Astrocyte of the spinal cord (primary cell): ENCODE measurements at places on chromosomes 1 and 21.

DNA sequence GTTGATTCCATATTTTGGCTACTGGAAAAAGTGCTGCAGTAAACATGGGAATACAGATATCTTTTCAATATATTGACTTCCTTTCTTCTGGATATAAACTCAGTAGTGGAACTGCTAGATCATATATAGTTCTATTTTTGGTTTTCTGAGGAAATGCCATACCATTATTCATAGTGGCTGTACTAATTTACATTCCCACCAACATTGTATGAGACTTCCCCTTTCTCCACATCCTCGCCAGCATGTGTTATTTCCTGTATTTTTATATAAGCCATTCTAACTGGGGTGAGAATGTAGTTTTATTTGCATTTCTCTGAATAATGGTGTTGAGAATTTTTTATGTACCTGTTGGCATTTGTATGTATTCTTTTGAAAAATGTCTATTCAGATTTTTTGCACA lies 385.2 kb downstream of the NUF2 start:
- DNase-seq, result no peak

DNA sequence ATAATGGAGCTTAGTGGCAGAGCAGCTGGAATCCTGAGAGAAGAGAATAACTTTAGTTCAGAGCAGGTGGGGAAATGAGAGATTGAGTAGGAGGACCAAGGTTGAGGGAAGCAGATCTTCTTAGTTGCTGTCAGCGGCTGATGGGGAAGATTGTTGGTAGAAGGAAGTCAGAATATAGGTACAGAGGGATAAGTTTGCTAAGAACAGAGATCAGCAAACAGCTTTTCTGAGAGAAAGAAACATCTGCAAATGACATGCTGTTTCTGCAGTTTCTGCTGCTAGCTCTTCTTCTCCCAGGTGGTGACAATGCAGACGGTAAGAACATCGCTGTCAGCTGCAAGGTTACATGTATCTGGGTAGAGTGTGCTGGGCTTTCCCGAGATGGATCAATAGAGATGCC lies at the start of gene CD1C:
TSS of gene CD1C (plus strand) at position 113 of the 400 bp plus-strand sequence. CDS start at position 255, 142 bp downstream.
- DNase-seq, result no peak

DNA sequence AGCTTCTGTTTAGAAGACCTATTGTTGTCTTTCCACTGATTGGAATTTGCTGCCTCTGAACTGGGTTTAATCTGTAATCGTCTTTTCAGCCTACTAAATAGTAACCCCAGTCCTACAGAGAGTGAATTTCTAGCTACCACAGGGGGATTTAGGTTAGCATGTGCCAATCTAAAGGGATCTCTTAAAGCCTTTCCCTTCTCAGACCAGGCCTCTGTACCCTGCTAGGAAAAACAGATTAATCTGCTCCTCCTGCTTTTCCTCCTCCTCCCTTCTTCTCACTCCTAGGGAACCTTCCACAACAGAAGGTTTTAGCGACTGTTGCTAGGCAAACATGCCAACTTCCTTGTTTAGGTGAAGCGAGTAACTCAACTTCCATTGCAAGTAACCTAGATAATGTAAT lies 1.3 kb upstream of the RC3H1 start:
- peak; percentile 48 for DNase-seq

- no peak for DNase-seq
Measured at GRCh38 chr1:12458571-12458970, 159.4 kb downstream of the DHRS3 start.

GRCh38 chr1:34270181-34270580 lies 93.5 kb downstream of the C1orf94 start:
- DNase-seq, result no peak

GRCh38 chr1:31366796-31367195 lies 6.1 kb downstream of the FABP3 start:
- no peak for DNase-seq

- DNase-seq, result no peak
Measured at GRCh38 chr1:102470767-102471166, 474.0 kb upstream of the OLFM3 start.

- DNase-seq, result no peak
Measured at GRCh38 chr1:97743129-97743528, 177.7 kb downstream of the DPYD start.

GRCh38 chr1:6727535-6727934 lies 25.9 kb upstream of the DNAJC11 start:
- peak; percentile 52 for DNase-seq

DNA sequence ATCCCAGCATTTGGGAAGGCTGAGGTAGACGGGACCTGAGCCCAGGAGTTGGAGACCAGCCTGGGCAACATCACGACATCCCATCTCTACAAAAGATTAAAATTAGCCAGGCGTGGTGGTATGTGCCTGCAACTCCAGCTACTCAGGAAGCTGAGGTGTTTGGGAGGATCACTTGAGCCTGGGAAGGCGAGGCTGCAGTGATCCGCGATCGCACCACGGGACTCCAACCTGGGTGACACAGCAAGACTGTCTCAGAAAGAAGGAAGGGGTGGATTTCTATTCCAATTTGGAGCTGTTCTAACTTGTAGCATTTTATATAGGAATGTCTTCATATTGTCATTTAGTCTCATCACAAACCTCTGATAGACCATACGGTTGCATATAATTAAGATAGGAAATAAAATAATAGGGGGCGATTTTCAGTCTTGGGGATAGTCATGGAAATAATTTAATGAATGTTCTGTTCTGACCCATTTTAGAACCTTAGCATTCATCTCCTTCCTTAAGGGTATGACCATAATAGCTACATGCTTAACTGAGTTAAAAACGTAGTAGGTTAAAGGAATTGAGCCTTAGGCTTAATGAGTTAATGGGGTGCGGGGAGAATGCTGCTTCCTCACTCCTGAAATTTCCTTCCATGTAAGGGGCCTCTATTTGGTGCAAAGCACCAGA lies 93.1 kb downstream of the ADCY10 start:
- DNase-seq, result no peak

GRCh38 chr1:219660666-219661463 lies 48.0 kb upstream of the ZC3H11B start:
- DNase-seq, result peak; percentile 95

GRCh38 chr1:30830537-30830936 lies 73.0 kb upstream of the LAPTM5 start:
- no peak for DNase-seq
